ENCODE measurements at places on chromosomes 2 and 18.
A peak's percentile ranks its signal among the peaks of the same experiment; 100 is the strongest.

DNA sequence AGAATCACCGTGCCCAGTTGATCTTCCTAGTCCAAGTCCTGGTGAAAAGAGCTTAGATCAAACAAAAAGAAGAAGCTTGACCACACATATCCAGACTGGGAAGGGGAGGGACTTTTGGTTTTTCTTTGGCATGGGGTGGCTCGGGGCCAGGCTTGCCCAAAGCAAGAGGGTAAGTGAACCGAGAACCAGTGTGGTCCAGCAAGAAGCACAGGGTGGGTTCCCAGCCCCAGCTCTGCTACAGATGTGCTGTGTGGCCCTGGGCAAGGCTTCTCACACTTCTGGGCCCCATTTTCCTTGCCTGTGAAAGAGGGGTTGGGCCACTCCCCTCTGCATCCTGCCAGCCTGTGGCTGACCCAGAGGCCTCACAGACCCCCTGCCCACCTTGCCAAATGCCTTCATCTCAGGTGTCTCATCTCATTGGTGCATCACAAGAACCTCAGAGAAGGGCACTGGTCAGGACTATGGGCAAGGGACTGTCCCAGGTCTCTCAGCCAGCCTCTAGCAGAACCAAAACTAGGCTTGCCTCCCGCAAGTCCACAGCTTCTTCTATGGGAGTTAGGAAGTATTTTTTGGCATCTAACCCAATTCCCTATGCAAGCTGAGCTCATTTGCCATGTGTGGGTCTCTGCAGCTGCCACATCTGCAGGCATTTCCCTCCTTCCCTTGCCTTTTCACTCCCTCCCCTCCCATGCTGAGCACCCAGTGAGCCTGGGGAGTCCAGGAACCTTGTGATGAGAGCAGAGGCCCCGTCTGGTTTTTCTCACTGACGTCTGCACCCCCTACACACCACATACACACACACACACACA, 6.9 kb downstream of the ATP6V1B1 start:
- DNase-seq, result no peak

DNA sequence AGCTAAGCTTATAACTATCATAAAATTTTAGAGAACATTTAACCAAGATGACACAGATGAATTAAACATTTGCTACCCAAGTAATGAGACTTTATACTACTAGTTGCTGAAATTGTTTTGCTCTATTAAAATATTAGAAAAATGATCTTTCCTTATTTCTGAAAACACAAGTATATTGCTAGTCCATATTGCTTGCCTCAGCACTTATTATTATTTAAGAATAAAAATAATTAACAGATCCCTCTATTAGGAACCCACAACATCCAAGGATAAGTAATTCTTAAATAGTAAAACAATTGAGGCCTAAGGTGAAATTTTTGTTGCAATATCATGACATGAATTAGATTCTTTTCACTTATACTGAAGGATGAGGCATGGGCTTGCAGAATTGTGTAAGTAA, 65.2 kb downstream of the CCDC148 start:
- DNase-seq, result no peak

GRCh38 chr18:26022585-26022984, 67.8 kb downstream of the SS18 start:
- no peak for DNase-seq

GRCh38 chr18:73283788-73284187, 416.0 kb upstream of the NETO1 start:
- DNase-seq, result no peak

- no peak for DNase-seq
Measured at GRCh38 chr18:26874283-26874682, 8.8 kb upstream of the AQP4 start.

- DNase-seq, result no peak
Measured at GRCh38 chr2:8222979-8223694, 458.7 kb upstream of the ID2 start.

GRCh38 chr2:98914713-98915580, 21.1 kb downstream of the CRACDL start:
- no peak for DNase-seq

- no peak for DNase-seq
Measured at GRCh38 chr2:189684811-189685210, 10.3 kb downstream of the ANKAR start.

DNA sequence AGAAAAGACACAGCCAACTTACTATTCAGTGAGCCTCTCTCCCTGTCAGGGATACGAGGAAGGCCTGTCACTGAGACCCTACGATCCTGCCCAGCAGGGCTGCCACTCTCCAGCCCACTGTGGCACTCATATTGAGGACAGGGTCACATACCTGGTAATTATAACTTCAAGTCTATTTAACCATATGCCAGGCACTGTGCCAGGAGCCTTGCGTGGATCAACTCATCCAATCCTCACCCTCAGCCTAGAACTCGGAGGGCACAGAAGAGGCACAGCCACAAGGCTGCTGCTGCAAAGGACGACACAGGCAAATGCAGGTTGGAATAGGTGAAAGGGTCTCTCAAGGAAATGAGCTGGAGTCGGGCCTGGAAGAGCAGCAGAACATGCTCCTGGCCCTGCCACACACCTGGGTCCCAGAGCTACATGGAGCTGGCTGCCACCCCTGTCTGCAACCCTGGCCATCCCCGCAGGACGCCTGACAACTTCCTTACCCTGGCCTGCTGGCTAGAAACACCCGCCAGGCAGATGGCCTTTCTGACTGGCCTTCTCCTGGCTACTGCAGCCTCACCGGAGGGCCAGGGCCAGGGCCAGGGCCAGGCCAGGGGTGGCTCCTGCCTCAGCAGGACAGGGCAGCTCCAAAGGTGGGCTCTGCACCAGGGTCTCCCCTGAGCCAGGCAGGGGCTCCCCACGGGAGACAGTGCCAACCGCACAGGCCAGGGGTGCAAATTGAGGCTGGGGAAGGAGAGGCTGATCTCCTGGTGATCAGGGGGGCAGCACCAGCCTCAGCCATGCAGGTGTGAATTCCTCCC, 32.1 kb upstream of the SLC66A3 start:
- no peak for DNase-seq

- DNase-seq, result no peak
Measured at GRCh38 chr18:29531746-29532145, 1354.8 kb upstream of the CDH2 start.

GRCh38 chr2:239302808-239303557, 97.8 kb downstream of the HDAC4 start:
- DNase-seq, result no peak

DNA sequence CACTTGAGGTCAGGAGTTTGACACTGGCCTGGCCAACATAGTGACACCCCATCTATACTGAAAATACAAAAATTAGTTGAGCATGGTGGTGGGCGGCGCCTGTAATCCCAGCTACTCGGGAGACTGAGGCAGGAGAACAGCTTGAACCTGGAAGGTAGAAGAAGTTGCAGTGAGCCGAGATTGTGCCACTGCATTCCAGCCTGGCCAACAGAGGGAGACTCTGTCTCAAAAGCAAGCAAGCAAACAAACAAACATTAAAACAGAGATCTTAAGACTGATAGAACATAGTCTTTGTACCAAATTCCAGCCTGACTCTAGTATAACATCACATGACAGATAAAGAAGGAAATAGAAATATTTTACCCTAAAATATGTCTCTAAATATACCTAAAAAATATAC, 168.1 kb downstream of the PTPRM start:
- DNase-seq, result no peak

- DNase-seq, result no peak
Measured at GRCh38 chr18:63564021-63564420, 21.9 kb downstream of the SERPINB12 start.

- no peak for DNase-seq
Measured at GRCh38 chr18:62984656-62985315, 269.4 kb downstream of the PHLPP1 start.

GRCh38 chr18:43578706-43579105, 301.4 kb upstream of the SYT4 start:
- DNase-seq, result no peak

GRCh38 chr2:168732100-168732499, 70.3 kb upstream of the NOSTRIN start:
- no peak for DNase-seq

- no peak for DNase-seq
Measured at GRCh38 chr2:17401096-17401495, 117.1 kb downstream of the RAD51AP2 start.

DNA sequence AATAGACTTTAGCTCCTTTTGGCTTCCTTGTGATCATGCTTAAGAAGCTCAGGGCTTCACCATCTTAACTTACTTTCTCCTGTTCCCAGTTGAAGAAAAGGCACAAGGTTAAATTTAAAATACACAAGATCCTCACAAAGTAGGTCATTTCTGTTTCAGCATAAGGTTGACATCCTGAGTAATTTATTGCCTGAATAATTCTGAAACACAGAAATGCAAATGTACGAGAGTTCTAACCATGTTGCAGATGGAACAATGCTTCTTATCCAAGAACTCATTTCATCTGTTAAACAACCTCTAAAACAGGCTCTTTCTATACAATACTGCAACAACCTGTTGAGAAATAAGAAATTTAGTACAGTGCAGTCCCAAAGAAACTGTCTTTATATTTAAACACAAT, 395.2 kb downstream of the BCL11A start:
- no peak for DNase-seq

GRCh38 chr2:15764683-15765011, 173.0 kb downstream of the DDX1 start:
- DNase-seq, result no peak

- no peak for DNase-seq
Measured at GRCh38 chr2:177758591-177759371, 313.8 kb downstream of the PDE11A start.

- DNase-seq, result peak; percentile 87
Measured at GRCh38 chr2:54115284-54116137, at the start of gene ACYP2. Gene ACYP2, plus strand, starts transcription at chr2:54115615.

GRCh38 chr2:230924470-230925341, at the start of gene GPR55:
Gene GPR55, minus strand, starts transcription at chr2:230925242. Its CDS starts 14,280 bp downstream, at chr2:230910962.
- peak; percentile 44 for DNase-seq

DNA sequence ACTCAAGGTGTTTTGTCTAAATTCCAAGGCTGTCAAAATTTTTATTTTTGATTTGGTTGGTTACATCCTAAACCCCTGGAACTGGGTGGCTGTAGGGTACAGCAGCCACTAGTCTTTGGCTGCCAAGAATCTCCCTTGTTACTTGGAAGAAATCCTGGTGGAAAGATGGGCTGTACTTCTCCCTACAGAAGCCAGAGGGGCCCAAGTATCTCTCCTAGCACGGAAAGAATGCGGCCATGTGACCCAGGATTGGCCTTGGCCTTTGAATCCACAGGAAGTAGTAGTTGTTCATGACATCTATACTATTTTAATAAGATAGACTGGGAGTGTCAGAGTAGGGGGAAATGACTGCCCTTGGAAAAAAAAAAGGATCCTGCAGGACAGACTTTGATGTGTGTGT, 54.4 kb upstream of the MYO3B start:
- no peak for DNase-seq

- no peak for DNase-seq
Measured at GRCh38 chr2:37819186-37819585, 105.9 kb upstream of the RMDN2 start.

DNA sequence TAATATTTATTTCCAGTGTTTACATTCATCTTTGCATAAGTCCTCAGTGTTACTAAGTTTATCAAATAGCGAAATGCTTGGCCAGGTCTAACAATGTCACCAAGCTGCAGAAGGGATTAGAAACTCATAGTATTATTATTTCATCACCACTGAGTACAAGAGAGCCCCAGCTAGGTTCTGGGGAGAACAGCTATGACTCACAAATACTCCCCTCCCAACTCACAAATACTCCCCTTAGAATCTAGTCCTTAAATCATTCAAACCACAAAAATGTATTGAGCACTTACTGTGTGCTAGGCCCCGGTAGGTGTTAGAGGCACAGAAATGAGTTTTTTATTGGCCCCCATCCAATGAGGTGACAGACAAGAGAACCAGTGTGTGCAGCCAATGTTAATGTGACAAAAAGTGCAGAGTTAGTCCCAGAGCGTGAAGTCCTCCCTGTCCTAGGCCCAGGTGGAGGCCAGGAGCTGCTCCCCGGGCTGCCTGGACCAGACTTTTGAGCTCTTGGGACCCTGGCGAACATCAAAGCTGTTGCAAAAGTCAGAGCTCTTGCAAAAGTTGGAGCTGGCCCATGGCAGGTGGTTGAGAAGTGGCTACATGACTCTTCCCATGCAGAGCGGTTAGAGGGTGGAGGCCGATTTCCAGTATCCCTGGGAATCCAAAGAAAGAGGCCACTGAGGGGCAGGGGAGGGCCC, 9.8 kb downstream of the STEAP3 start:
- DNase-seq, result no peak

GRCh38 chr2:194714541-194714940, 942.5 kb upstream of the SLC39A10 start:
- no peak for DNase-seq

- no peak for DNase-seq
Measured at GRCh38 chr2:106885971-106886915, at the start of gene ST6GAL2. Gene ST6GAL2, minus strand, starts transcription at chr2:106886167. Its CDS starts 42,190 bp downstream, at chr2:106843977.

GRCh38 chr18:2920027-2920426, 73.2 kb downstream of the EMILIN2 start:
- DNase-seq, result no peak

DNA sequence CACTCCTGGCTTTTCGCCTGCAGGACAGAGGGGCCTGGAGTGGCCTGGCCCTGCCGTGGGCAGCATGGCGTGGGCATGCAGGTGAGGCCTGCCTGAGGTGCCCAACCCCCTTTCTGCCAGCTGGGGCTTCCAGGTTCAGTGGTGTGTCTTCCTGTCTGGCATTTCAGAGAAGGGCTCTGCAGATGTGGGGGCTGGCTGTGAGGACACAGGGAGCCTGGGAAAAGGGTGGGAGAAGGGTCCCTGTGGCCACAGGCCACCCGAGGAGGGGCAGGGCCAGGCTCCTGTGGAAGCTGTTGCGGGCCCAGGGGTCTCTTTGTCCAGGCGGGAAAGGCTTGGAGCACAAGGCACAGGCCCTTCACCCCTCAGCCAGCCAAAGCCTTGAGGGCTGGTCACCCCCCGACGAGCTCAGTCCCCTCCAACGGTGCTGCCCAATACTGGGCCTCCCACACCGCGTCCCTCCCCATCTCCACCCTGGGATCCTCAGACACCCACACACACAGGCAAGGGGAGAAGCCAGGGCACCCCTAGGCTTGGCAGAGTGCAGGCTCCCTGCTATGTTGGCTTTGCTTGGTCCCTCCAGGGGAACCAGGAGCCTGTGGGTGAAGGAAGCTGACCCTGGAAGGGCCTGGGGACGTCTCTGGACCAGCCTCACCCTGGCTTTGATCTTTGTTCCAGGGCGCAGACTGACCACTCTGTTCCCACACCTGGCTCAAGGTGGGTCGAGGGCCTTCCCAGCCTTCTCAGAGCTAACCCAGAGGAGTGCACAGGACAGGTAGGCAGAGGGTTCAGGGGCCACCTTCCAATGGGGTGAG, 3.7 kb upstream of the AQP12A start:
- no peak for DNase-seq

DNA sequence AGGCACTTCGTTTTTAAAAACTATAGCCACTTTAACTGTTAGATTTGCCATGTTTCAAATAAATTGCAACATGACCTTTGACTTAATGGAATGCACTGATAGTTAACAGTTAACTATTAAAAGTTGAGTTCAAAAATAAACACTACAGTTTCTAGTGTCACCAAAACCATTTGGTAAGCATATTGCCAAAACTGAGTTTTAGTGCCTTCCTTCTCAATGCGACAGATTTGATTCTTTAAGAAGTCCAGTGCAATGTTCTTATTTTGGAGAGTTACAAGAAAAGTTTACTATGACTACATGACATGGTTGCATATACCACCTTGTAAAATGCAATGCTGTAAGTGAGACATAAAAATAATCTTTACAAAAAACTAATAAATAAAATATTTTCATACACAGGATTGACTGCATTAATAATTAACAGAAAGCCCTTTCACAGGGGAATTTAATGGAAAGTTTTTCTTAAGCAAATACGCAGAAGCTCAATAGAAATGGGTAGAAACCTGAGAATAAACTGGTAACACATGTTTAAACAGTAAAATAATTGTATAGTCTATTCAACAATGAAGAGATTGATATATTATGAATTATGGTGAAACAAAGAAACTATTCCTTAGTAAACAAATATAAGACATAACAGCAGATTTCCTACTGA, 53.8 kb downstream of the GRB14 start:
- no peak for DNase-seq

Measured in activated CD4-positive, alpha-beta T cell treated with anti-CD3 and anti-CD28 coated beads, Interleukin-2, amount 50 U/mL, for 24 hours (primary cell).